HCEC 1CT (cell line): ENCODE measurements at places on chromosomes 7 and 10.

GRCh38 chr10:70478191-70479164 lies at the start of gene PALD1:
TSS of gene PALD1 (plus strand) at chr10:70478767. CDS start at chr10:70525952, 47,185 bp downstream.
- DNase-seq, result no peak

GRCh38 chr10:4595719-4596319 lies 230.2 kb upstream of the AKR1E2 start:
- no peak for DNase-seq

GRCh38 chr10:47056247-47056510 lies 145.0 kb downstream of the PTPN20 start:
- no peak for DNase-seq

DNA sequence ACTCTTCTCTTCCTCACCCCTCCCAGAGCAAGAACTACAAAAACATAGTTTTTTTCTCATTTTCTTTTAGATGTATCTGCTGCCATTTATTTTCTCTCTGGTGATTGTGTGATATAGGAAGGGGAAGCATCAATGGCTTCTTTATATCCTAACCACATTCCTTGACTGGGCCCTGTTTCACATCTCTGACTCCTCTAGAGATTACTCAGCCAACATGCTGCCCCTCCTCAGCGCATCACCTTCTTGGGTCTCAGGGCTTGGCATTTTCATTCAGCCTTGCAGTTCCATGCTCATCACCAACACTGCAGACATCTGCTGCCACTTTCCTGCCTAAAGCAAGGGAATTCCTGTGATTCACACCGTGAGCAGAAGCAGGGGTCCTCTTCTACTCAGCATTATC lies 705.5 kb downstream of the AUTS2 start:
- no peak for DNase-seq

- no peak for DNase-seq
Measured at GRCh38 chr10:74837743-74838142, 11.3 kb downstream of the KAT6B start.

DNA sequence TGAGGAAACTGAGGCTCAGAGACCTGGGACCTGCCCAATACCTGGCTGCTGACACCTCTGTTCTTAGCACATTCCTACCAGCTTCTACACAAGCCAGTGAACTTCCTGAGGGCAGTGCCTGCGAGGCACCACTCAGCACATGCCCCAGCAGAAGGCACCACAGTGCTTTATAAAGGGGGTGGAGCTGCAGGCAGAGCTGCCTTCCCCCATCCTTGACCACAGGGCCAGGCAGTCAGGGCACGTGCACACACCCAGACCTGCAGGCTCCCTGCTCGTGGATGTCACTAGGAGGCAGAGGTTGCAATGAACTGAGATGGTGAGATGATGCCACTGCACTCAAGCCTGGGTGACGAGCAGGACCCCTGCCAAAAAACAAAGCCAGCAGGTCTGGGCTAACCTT lies 39.2 kb upstream of the TUBB8 start:
- DNase-seq, result no peak

DNA sequence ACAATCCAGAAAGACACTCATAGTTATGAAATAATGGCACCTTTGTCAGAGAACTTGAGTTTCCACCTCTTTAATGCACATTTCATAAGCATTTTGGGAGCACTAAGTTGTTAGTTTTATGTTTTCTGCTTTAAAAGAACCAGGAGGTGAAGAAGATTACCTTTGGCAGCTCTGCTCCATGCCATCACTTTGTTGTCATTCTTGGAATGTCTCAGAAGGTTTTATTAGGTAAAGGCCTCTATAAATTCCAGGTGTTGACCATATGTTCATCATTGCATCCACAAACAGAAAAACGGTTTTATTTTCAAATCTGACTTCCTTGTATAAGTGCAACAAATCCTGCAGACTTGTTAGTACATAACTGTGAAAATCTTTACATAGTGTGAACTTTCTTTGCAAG lies 424.8 kb downstream of the MDFIC start:
- DNase-seq, result peak; percentile 11

DNA sequence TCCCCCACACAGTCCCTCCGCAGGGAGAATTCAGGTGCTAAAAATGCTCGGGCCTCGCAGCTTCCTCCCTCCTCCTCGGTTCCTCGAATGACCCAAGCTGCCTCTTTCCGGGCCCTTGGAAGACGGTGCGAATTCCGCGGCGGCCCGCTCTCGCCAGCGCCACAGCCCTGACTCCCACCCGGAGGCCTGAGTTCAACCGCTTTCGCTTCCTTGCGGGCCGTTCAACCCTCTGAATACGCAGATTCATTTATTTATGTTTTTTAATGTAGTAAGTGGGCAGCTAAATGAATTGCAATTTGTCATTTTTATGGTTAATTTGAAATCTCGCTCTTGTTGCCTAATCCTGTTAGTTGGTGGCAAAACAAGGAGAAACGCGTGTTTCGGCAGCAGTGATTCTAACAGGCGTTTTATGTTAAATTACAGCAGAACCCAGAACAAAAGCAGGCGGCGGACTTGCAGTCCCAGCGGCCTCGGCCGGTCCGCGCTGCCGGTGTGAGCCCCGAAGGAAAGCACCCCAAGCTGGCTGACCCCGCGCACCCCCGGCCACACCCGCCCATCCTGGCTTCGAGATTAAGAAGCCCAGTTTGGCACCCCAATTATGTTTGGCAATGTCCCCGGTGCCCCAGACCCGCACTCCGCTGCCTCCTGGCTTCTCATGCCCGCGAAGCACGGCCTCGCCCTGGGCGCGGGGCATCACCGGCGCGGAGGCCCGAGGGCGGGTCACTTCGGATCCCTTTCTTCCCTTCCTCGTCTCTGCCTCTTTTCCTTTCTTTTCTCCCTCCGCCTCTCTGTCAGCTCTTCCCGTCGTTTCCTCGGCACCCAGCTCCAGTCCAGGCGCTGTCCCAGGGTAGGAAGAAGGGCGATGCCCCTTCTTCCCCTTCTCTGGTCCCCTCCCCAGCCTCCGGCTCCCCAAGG lies 75.9 kb downstream of the INSIG1 start:
- DNase-seq, result no peak

DNA sequence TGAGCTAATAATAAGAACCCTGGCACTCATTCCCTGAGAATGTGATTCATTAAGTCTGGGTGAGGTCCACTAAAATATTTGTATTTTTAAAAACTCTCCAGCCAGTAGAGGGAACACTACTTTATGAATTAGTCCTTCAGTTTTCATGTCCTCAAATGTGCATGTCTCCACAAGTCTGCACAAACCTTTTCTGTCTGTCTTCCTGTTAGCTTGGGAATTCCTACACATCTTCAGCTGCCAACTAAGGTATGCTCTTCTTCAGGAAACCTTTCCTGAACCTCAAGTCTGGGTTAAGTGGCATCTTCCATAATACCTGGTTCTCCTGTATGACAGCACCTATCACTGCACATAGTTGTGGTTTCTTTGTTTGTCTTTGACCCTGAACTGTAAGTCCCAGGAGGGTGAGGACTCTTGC lies 119.6 kb upstream of the MKX start:
- DNase-seq, result no peak

DNA sequence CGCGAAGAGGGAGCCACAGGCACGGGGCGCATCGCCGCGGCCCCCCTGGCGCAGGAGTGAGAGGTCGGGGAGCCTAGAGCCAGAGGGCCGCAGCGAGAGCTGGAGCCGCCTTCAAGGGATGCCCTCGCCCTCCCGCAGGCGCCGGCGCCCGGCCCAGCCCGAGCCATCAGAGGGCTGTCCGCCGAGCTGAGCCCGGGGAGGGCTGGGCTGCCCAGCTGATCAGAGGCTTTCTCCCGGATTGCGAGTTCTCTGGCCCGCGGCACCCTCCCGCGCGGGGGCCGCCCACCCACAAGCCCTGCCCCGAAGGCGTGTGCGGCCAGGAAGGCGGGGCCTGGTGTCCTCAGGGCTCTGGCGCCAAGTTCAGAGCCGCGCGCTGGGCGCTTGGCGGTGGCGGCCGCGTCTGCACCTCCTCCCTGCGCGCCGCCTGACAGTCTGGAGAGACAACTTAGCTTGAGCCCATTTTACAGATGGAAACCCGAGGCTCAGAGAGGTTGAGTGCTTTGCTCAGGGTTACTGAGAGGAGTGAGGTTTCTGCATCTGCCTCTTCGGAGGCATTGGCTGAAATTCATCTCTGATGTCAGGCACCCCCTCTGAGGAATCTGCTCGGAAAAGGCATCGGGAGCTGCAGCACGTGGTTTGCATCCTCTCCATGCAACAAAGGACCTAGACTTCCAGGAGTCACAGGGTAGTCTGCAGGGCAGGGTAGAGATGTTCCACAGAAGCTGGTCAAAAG lies 3.8 kb upstream of the ANTXRL start:
- peak; percentile 31 for DNase-seq

DNA sequence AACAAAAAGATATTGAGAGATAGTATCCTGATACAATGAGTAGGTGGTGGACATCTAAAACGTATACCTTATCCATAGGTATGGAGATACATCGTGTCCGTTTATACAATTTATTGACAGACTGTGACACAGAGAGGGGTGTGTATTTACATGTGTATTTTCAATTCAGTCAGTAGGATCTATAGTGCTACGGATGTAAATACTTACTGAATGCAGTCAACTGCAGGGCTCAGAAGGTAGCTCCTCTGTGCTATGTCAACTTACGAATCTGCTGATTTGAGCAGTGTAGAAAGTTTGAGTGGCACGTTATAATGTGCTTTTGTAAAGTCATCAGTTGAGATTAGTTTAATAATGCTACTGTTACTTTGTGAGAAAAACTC lies 626 bp downstream of the ZNF804B start:
- no peak for DNase-seq

GRCh38 chr10:95831515-95831914 lies 75.6 kb downstream of the ENTPD1 start:
- DNase-seq, result no peak

- DNase-seq, result no peak
Measured at GRCh38 chr10:63727636-63728035, 206.4 kb downstream of the REEP3 start.

GRCh38 chr7:77427996-77428603 lies 12.0 kb upstream of the GSAP start:
- DNase-seq, result peak; percentile 90

GRCh38 chr7:73831834-73832651 lies 1.2 kb downstream of the CLDN4 start:
- no peak for DNase-seq

GRCh38 chr10:6033954-6034353 lies 28.2 kb downstream of the IL2RA start:
- DNase-seq, result peak; percentile 16

GRCh38 chr7:48158404-48158803 lies 12.9 kb upstream of the ABCA13 start:
- DNase-seq, result peak; percentile 86

DNA sequence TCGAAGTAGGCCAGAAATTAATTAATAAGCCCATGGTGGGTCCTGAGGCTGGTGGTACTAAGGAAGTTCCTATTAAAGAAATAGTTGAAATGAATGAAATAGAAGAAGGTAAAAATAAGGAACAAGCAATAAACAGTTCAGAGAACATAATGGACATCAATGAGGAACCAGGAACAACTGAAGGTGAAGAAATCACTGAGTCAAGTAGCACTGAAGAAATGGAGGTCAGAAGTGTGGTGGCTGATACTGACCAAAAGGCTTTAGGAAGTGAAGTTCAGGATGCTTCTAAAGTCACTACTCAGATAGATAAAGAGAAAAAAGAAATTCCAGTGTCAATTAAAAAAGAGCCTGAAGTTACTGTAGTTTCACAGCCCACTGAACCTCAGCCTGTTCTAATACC lies 36.0 kb downstream of the SLK start:
- DNase-seq, result no peak

- no peak for DNase-seq
Measured at GRCh38 chr10:91124016-91124415, 96.4 kb upstream of the PCGF5 start.

GRCh38 chr7:148042935-148043631 lies 547.5 kb upstream of the C7orf33 start:
- DNase-seq, result no peak

DNA sequence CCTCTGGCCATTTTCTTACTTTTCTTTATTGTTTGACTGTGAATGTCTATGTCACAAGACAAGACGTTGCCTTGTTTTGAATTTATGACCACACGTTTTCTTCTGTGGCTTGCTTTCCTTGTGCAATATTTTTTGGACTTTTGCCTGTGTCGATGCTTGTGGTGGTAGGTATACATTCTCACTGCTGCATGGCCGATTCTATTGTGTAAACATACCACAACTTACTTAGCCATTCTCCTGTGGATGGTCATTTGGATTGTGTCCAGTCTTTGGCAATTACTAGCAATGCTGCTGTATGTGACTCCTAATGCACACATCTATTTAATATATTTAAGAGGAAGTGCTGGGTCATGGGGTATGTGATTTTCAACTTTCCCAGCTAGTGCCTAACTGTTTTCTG lies 18.0 kb upstream of the DLG5 start:
- DNase-seq, result peak; percentile 87

DNA sequence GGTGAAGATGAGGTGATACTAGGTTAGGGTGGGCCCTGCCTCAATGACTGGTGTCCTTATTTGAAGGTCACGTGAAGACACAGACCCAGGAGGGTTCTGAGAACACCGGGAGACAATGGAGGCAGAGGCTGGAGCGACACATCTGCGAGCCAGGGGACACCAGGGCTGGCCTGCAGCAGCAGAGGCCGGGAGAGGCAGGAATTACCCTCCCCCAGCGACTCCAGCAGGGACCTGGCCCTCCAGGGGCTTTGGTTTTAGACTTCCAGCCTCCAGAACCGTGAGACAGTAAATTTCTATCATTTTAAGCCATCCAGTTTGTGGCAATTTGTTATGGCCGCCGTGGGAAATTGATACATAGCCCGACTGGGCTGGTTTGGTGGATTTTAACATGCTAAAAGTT lies 152.2 kb downstream of the DNAJB6 start:
- no peak for DNase-seq

- DNase-seq, result no peak
Measured at GRCh38 chr10:131963350-131963749, 18.4 kb downstream of the BNIP3 start.

- no peak for DNase-seq
Measured at GRCh38 chr7:43880596-43880995, 11.3 kb upstream of the MRPS24 start.

DNA sequence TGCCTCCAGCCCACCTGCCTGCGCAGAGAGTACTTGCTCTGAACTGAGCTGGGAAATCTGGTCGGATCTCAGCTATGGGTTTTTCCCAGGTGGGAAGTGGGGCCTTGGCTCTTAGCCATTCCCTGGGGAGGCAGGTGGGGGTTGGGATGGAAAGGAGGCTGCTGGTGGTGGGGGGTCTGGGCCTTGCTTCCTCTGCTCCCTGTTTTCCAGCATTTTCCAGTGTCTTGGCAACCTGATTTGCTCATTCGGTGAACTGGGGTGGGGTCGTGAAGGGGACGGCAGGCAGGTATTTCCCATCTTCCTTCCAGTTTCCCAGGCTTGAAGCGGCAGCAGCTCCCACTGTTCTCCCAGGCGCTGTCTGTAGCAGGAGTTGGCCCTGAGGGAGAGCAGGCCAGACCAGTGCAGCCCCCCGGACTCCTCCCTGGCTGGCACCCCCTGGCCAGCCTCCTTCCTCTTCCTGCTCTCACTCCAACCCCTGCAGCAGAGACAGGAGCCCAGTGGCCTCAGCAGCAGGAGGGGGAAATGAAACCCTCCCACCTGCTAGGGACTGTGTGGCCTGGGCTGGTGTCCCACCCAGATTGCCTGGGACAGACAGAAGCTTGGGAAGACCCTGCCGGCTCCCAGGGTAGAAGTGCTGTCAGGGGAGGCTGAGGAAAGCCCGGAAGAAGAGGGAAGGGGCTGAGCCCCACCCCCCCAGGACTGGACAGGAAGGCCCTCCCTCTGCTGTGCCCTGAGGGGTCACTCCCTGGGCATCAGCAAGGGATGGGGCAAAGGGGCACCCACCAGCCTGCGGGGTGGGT lies 6.6 kb downstream of the TRIM8 start:
- no peak for DNase-seq

GRCh38 chr10:97876402-97876801 lies 26.8 kb downstream of the GOLGA7B start:
- no peak for DNase-seq

- DNase-seq, result no peak
Measured at GRCh38 chr7:1665549-1666316, 4.3 kb upstream of the ELFN1 start.
